ENCODE measurements at places on chromosomes 4 and X.

DNA sequence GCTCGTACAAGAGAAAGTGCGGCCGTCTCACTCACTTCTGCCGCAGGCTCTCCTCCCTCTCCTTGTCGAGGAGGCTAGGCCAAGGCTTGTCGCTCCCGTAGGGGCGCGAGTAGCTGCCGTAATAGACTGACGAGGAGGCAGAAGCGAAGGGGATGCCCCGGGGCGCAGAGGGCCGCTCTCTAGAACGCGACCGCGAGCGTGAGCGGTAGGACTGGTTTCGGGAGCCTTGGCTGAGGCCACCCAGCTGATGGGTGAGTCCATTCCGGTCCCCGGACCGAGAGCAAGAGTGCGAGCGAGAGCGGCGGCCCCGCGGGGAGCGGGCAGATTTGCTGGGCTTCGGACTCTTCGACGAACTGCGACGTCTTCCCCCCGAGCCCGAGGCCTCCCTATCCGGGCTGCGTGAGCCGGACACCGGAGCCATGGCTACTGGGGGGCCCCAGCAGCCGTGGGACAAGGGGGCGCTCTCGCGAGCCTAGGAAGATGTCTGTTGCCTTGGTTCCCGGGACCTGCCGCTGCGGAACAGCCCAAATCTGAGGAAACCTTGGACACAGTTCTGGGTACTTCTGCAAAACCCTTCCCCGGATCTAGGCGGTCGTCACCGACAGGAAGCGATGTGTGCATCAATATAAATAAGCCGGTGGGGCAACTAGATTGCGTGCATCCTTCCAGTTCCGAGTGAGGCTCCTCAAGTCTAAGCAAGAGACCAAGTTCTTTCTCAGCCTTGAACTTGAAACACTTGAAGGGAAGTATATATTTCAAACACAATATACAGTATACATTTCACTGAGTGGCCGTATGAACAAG is at the start of gene NKAP:
Gene NKAP, minus strand, starts transcription at position 567 of the 804 bp plus-strand sequence. Its CDS starts 146 bp downstream, at position 421.
- DNase-seq: peak; percentile 88

- DNase-seq: peak; percentile 42
Measured at GRCh38 chrX:151393514-151393913, 3.5 kb upstream of the VMA21 start.

GRCh38 chrX:9610771-9611392 is 146.0 kb downstream of the TBL1X start:
- DNase-seq: no peak

- DNase-seq: peak; percentile 53
Measured at GRCh38 chr4:109079731-109080130, 222.7 kb downstream of the COL25A1 start.

DNA sequence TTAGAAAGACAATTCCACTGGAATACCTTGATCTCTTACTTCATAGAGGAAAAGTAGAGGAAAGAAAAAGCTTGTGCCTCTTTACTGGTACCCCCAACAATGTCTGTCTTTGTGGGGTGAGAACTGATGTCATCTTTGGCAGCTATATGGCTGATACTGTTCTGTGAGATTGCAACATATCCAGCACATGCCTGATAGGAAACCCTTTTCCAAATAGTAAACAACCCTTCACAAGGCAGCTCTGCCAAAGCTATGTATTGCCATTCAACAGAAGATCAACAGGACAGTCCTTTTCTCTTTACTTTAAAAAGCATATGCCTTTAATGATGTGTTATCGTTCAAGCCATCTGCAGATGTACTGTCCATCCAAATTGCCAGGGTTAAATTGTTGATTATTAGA is 105.9 kb downstream of the IL1RAPL1 start:
- no peak for DNase-seq

GRCh38 chr4:150079081-150079581 is 886 bp downstream of the DCLK2 start:
- DNase-seq: no peak

- no peak for DNase-seq
Measured at GRCh38 chrX:20522420-20522819, 255.7 kb upstream of the RPS6KA3 start.

GRCh38 chr4:94036964-94037363 is 170.7 kb upstream of the SMARCAD1 start:
- DNase-seq: peak; percentile 45
